ENCODE measurements at places on chromosomes 1 and 21.

GRCh38 chr21:26118938-26119540 lies 51.5 kb downstream of the APP start:
- no peak for DNase-seq

GRCh38 chr1:32939655-32940371 lies 24.8 kb downstream of the RNF19B start:
- DNase-seq: no peak

- DNase-seq: no peak
Measured at GRCh38 chr1:224116131-224116530, 2.2 kb downstream of the FBXO28 start.

DNA sequence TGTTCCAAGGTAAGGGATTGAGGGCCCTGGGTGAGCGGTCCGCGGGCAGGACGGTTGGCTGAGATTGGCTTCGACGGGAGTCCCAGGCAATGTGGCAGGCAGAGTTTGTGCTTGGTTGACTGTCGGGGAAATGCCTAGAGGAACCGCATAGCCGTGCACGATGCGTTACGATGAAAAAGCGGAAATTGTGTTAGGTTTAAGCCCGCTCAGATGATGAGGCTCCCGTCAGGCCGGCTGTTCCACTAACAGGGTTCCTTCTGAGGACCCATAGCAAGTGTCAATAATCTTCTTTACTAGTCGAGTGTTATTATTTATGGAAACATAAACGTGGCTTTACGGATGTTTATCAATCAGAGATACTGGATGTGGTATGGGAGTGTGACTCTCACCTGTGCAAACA lies 117.8 kb upstream of the COL6A1 start:
- DNase-seq: no peak

DNA sequence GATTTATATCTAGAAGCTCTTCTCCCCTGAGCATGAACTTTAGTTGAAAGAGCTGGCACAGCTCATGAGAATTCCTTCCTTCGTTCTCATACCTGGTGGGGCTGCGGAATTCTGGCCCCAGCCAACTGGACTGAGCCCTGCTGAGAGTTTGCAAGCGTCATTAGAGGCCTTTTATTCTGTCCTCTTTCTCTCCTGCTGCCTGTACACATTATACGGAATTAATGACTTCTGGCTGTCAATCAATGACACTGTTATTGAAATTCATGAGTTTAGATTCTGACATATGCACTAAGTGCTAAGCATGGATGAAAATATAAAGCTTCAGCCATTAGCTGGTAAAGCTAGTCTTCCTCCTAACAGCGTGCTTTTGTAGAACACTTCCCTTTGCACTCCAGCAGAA lies 27.5 kb downstream of the KAZN start:
- DNase-seq: no peak

DNA sequence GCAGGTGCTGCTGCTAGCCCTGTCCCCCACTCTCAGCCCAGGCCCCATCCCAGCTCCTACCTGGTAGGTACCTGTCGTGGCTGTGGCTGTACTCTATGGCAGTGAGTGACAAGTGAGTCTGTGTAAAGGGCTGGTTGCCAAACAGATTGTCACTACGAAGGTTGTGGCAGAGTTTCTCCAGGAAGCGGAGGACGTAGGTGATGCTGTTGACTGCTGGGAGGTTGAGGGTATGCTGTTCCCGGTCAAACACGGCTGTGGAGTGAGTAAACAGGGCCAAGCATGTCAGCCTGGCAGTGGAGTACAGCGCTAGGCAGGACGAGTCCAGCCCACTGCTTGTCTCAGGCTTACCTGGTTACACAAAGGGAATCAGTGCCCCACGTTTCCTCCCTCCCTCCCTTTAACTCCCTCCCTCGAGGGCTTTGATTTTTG lies 24.8 kb upstream of the SLFNL1 start:
- no peak for DNase-seq

- DNase-seq: no peak
Measured at GRCh38 chr1:15402809-15403450, 6.8 kb upstream of the EFHD2 start.

DNA sequence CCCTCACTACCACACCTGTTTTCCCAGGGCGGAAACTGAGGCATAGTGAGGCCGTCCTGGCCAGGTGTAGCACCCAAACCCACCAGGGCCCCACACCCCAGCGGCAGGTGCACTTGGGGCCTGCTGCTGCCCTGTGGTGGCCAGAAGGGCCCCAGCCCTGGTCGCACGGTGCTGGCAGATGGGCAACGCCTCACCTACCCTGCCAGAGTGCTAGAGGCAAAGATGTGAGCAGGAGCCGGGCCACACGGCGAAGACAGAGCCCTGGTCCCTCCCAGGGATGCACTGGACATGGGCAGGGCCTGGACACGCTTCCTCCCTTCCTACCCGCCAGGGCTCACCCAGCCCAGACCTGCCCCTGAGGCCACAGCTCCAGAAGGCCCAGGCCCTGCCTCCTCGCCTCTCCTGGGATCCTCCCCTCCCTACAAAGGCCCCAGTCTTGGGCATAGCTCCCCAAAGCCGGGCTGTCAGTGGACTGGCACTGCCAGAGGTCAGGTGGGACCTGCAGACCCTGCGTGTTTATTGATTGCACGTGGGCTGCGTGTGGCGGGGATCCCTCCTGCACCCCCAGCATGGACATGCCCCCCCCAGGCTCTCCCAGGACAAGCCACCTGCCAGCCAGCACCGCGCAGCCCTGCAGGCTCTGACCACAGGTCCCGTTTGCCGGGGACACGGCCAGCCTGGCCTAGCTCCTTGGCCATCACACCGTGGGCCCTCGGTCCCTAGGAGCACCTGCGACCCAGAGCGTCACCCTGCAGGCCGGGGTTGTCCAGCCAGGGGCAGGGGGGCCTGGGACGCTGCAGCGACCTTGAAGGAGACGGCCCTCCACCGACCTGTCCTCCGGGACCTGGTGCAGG lies 44.1 kb downstream of the MEGF6 start:
- no peak for DNase-seq

DNA sequence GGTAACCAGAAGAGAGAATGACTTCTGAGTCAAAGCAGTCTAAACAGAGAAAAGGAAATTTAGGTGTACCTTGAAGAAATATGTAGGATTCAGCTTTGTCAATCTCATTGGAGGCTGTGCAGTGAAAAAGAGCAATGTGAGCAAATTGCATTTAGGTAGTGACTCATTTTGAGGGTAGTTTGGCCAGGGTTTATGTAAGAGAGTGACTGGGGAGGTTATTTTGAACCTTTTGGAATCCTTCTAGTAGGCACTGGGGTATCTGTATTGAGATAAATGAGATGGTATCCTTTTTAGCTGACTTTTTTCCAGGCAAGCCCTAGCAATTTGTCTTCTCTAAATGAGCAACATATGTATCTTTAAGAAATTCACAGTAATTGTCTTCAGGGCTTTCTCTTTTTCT lies 95.9 kb downstream of the DISP1 start:
- no peak for DNase-seq

GRCh38 chr1:231953660-231954059 lies 327.1 kb downstream of the DISC1 start:
- DNase-seq: no peak

DNA sequence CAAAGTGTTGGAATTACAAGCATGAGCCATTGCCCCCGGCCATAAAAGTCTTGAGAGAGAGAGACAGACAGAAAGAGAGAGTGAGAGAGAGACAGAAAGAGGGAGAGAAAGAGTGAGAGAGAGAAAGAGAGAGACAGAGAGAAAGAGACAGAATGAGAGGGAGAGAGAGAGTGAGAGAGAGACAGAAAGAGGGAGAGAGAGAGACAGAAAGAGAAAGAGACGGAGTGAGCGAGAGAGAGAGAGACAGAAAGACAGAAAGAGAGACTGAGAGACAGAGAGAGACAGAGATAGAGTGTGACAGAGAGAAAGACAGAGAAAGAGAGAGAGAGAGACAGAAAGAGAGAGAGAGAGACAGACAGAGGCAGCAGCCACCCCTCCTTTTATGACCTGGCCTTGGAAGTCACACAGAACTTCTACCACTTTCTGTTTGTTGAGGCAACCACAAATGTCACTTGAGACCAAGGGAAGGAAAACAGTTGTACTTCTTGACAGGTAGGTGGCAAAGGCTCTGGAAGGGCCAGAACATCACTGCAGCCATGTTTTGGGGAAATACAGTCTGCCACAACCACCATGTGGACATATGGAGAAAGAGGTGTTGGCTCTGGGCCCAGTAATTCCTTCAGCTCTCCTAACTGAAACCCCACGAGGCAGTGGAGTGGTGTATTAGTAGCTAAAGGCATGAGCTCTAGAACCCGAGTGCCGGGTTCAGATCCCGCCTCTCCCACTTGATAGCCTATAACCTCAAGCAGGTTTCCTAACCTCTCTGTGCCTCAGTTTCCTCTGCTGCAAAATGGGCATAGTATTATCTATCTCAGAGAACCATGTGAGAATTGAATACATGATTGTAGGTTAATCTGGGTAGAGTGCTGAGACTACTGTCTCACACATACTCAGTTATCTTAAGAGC lies 50.6 kb downstream of the TNFRSF8 start:
- no peak for DNase-seq
